IMR-90 (cell line): ENCODE measurements at places on chromosomes 1 and 21. TPM values are rescaled to one million over a fixed set of nuclear protein-coding genes. Genes with fewer than 3 reads are reported as not detected.
A peak's percentile ranks its signal among the peaks of the same experiment; 100 is the strongest.

GRCh38 chr1:81021134-81021533, 779.6 kb upstream of the ADGRL2 start:
- H3K27ac ChIP-seq, result no peak overlapping the region
- peak; percentile 6 for DNase-seq
- no peaks in the 10 kb centered on the region for H3K4me1 ChIP-seq
- H3K4me3 ChIP-seq, result no peak overlapping the region
- H3K36me3 ChIP-seq, result no peaks in the 10 kb centered on the region

Gene CCDC17
- 0.26 and 0.30 TPM in 2 replicates for polyA plus RNA-seq

DNA sequence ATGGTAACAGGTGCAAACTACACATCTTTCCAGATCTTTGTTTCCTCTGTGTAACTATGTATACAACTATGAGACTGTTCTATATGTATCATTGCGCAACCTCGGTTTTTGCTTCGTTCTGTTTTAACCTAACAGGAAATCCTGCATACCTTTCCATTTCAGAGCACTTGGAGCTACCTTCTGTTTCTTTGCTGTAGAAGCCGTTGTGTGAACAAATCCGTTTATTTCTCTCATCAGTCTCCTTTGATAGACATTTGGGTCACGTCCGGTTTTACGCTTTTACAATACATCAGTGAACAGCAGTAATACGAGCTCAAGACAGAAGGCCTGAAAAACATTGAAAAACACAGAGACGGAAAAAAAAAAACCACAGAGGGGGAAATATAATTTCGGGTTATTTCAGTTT, 10.5 kb downstream of the ATP5IF1 start:
- H3K27ac ChIP-seq, result peak overlapping the region; percentile 58; the same call in 1 of the 2 replicates
- no peaks in the 10 kb centered on the region for H3K36me3 ChIP-seq
- H3K27me3 ChIP-seq, result no peaks in the 10 kb centered on the region
- peak; percentile 47 for DNase-seq
- peak overlapping the region; percentile 63 for H3K4me3 ChIP-seq
- peaks cover 14% of the 10 kb centered on the region for H3K4me1 ChIP-seq

GRCh38 chr21:34299168-34299539, 64.7 kb upstream of the KCNE2 start:
- DNase-seq, result no peak
- no peaks in the 10 kb centered on the region for H3K4me1 ChIP-seq

Gene RIPPLY3
- polyA plus RNA-seq, result 0.07 and 0.10 TPM in 2 replicates

GRCh38 chr1:37808369-37809319, 636 bp upstream of the YRDC start:
- H3K27ac ChIP-seq, result peak overlapping the region; percentile 88
- H3K27me3 ChIP-seq, result no peaks in the 10 kb centered on the region
- peaks cover 6% of the 10 kb centered on the region; the same call in 1 of the 2 replicates for H3K4me1 ChIP-seq
- H3K36me3 ChIP-seq, result peaks cover 24% of the 10 kb centered on the region
- H3K4me3 ChIP-seq, result peak overlapping the region; percentile 90
- peak; percentile 76 for DNase-seq

- H3K4me3 ChIP-seq, result no peak overlapping the region
- no peaks in the 10 kb centered on the region for H3K4me1 ChIP-seq
- no peak for DNase-seq
- H3K27ac ChIP-seq, result no peak overlapping the region
- H3K27me3 ChIP-seq, result no peaks in the 10 kb centered on the region
Measured at GRCh38 chr21:22575165-22575584, 1577.0 kb downstream of the NCAM2 start.

GRCh38 chr1:55959136-55959548, 620.2 kb downstream of the PLPP3 start:
- H3K36me3 ChIP-seq, result no peaks in the 10 kb centered on the region
- no peak for DNase-seq
- no peak overlapping the region for H3K27ac ChIP-seq
- H3K4me3 ChIP-seq, result no peak overlapping the region

GRCh38 chr1:64956010-64956640, 10.2 kb downstream of the JAK1 start:
- H3K27me3 ChIP-seq, result no peaks in the 10 kb centered on the region
- peaks cover 8% of the 10 kb centered on the region for H3K4me1 ChIP-seq
- H3K4me3 ChIP-seq, result no peak overlapping the region
- no peak overlapping the region for H3K27ac ChIP-seq

- H3K4me3 ChIP-seq, result no peak overlapping the region
- H3K27me3 ChIP-seq, result no peaks in the 10 kb centered on the region; the same call in 1 of the 2 replicates
- H3K4me1 ChIP-seq, result peaks cover 2% of the 10 kb centered on the region; the same call in 1 of the 2 replicates
- H3K27ac ChIP-seq, result no peak overlapping the region
Measured at GRCh38 chr1:206851341-206852010, 13.9 kb upstream of the IL20 start.
